ENCODE measurements at places on chromosomes 3 and 15.
A peak's percentile ranks its signal among the peaks of the same experiment; 100 is the strongest.

GRCh38 chr3:21326704-21327475, 424.1 kb downstream of the ZNF385D start:
- DNase-seq = no peak

- no peak for DNase-seq
These were observed 36.9 kb upstream of the SFMBT1 start for GRCh38 chr3:53082736-53083135.

DNA sequence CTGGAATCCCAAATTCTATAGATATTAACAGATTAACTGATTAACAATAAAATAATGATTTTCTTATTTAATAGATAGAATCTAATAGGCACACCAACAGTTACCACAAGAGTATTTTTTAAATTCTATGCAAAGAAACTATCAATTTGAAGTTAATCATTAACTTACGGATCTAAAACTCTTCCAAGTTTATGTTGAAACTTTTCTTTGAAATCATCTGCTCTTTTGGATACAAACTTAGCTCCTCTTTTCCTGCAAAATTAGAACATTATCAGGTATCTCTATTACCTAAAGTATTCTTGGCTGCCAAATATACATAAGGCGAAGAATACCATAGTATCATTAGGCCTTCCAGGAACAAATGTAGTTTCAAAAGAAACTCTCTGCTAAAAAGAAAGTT, 34.8 kb downstream of the EFHB start:
- DNase-seq = no peak

GRCh38 chr3:149180057-149180573, 41.5 kb downstream of the CP start:
- DNase-seq = peak; percentile 59

DNA sequence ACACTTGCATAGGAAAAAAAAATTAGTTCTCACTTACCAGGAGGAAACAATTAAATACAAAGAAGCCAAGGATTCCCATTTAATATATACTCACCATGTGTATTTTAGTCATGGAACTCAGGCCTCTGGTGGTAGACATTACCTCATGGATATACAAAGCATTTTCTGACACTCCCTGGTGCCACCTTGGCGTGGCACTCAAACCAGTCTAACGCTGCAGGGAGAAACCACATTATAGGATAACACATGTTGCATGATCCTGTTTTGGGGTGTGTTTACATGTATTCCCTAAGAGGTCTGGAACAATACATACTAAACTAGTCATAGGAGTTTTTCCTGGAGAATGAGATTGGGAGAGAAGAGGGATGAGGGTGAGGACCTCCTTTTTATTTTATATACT, 5.9 kb upstream of the RTF1 start:
- DNase-seq = no peak

DNA sequence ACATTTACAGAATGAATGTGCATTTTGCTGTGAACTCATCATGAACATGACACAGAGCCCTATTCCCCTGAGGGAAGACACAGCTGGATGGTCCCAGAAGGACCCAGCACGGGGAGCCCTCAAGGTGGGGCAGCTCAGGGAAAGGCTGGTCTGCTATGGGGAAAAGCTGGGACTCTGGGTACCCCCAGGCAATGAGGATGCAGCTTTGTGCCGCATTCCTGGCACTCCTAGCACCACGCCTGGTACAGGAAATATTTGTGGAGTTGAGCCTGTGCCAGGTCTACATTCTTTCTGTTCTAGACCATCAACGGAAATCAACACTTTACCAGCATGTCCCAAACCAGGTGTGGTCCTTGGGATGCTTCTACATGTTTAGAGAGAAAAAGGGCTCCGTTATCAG, 74.0 kb downstream of the SRGAP3 start:
- DNase-seq = peak; percentile 64

- no peak for DNase-seq
These were observed 156.6 kb upstream of the RGMA start for GRCh38 chr15:93245661-93246042.

DNA sequence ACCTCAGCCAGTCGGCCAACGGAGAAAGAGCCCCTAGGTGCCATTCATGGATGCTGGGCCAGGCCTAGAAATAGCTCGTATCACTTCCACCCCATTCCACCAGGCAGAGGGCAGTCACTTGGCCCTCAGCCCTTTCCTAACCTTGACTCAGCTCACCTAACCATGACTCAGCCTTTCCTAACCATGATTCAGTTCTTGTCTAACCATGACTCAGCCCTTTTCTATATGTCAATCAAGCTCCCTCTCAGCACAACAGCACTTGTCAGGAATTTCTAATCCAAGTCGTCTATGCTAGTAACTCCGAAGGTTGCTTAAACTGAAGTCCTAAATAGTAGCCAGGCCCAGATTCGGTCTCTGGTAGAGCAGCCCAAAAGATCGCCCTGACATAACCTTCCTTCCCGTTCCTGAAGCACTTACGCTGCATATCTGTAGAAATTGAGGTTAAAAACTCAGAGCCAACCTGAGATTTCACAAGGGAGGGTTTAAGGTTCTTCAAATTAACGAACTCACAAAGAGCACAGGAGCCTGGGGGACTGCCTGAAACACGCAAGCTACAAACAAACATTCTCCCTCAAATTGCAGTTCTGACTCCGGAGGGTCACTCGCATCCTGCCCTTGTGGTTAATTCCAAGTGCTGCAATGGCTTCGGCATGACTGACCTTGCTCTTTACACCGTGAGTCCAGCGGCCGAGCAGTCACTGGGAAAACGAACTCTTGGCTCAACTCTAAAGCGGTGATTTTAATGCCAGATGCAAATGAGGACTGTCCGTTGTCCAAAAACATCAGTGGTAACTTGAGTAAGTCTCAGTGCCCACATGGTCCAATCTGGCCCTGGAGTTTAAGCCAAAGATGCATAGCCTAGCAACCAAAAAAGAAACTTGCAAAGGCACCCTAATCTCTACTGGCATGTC, 99.9 kb downstream of the ADAMTS17 start:
- no peak for DNase-seq

- DNase-seq = no peak
These were observed 21.5 kb downstream of the GABRR3 start for GRCh38 chr3:98013411-98014267.

- no peak for DNase-seq
These were observed 72.9 kb upstream of the ATP10A start for GRCh38 chr15:25936004-25936403.

GRCh38 chr3:147397155-147397874, 9.0 kb downstream of the ZIC4 start:
- no peak for DNase-seq

GRCh38 chr3:49465270-49466034, 4.6 kb upstream of the DAG1 start:
- DNase-seq = no peak

DNA sequence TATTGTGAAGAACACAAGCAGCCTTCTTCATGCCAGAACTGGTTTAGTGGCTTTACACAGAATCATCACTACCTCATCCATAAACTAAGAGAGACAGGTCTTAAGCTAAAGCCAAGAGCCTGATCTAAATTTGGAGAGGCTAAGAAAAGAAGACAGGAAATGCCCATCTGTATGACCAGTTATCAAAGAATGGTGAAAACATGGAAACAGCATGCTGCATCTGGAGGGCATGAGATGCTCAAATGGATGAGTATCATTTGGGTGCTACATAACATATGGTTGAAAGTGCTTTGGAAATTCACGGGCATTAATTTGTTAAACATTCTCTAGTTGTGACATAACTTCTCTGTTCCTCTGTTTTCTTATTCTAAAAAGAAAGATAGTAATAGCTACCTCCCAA, 112.5 kb downstream of the CPNE4 start:
- DNase-seq = no peak

GRCh38 chr15:100309109-100310040, 32.4 kb downstream of the ADAMTS17 start:
- DNase-seq = no peak

DNA sequence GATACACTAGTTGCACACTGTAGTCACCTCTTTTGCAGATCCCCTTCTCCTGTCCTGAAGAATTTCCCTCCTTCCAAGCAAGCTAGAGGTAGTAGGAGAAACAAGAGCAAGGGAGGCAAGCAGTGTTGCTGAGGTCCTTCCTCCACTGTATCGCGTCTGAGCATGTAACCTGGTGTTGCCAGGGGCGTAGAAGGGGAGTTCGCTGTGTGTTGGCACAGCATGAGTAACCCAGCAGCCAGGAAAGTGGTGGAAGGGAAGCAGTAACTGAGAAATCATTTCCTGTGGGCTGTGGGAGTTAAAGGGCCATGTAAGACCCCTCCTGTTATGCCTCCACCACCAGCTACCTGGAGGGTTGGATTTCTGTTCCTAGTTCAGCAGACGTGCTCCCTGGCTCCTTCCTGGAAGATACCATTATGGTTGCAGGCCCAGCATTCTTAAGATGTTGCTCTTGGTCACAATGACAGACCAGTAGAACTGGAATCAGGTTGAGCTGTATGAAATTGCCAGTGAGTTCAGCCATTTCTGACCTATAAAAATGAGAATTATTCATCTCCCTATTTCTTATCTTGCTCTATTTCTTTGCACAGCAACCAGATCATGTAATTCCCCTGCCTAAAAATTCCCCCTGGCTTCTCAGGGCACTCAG, 215.3 kb upstream of the TOPAZ1 start:
- DNase-seq = no peak

- no peak for DNase-seq
These were observed 125.8 kb upstream of the NPHP3 start for GRCh38 chr3:132847849-132848625.

DNA sequence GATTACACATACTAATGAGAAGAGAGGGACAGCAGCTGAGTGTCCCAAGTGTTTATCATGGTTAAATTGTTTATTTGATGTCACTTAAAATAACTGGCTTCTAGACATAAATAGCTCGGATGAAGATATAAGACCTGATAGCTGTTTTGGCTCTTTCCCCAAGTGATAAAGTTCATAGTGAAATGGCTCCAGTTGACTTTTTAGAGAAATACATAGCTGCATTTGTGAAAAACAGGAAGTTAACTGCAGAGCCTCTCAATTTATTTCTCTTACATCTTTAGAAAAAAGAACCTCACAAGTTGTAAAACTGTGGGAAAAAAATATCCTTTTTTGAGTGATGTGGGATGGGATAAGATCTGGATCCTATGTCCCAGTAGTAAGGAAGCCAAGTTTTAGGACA, 332.9 kb upstream of the RASGRP1 start:
- DNase-seq = no peak

DNA sequence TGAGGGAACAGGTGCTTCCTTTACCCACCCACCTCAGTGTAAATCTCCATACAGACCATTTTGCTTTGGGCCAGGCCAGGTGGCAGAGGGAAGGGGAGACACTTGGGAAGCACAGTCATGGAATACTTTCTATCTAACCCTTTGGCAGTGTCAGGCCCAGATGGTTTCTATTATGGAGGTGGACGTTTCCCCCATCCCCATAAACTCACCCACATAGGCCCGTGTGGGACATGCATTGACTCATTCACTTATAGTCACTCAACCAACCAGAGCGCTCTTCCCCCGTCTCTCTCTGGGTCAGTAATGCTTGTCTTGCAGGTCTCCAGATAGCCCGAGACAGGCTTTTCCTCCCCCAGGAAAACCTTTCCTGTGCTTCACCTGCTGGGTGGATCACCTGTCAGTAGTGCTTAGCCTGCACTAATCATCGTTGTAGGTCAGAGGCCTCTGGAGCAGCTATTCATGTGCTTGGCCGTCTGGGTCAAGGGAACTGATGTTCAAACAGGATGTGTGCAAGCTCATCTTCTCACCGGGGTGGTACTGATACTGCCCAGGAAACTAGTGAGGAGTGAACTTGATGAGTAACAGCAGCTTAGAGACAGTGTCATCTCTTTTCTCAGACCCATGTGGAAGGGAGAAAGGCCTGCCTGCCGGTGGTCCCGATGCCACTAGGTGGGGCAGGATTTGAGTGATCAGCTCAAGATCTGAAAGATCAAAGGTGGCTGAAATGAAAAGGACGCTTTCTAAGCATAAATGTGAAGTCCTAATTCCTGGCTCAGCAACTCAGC, 67.1 kb downstream of the CEMIP start:
- no peak for DNase-seq

- DNase-seq = no peak
These were observed 47.9 kb downstream of the SEMA3G start for GRCh38 chr3:52396907-52397591.

GRCh38 chr3:52986049-52986448, 59.8 kb downstream of the SFMBT1 start:
- no peak for DNase-seq

- DNase-seq = no peak
These were observed 59.2 kb upstream of the HERC1 start for GRCh38 chr15:63892794-63893441.

GRCh38 chr3:132984181-132984580, 54.0 kb upstream of the TMEM108 start:
- no peak for DNase-seq

- no peak for DNase-seq
These were observed 1136.7 kb downstream of the TUSC7 start for GRCh38 chr3:117846238-117846637.

GRCh38 chr15:65948383-65948782, 79.1 kb downstream of the RAB11A start:
- DNase-seq = no peak
